HCT116 (cell line): ENCODE measurements at places on chromosomes 4 and X. TPM values are rescaled to one million over a fixed set of nuclear protein-coding genes. Genes with fewer than 3 reads are reported as not detected.

DNA sequence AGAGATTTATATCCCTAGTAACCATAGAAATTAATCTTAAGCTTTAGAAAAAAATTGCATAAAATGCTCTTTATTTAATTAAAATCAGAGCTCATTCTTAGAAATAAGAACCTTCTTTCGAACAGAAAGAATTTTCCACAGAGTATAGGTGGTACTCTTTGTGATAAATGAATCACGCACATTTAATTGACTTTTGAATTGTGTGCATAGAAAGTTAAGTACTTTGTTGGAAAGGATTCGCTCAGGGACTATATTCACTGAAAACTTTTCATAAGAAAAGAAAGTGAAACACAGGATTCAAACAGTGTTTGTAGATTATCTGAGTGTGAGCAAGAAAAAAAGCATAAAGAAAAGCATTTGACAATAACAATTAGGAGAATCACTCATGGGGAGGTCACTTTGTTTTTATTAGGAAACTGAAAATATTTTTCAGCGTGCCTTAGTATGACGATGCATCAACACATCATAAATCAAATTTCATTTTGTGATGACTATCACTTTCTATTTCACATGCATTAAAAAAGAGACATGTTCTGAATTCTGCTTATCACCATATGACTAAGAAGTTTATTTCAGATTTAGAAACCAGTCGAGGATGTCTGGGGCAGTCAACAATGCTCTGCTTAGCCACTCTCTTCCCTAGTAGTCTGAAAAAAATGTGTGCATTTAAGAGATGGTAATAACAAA lies 49.5 kb downstream of the STX18 start:
- no peak for DNase-seq

DNA sequence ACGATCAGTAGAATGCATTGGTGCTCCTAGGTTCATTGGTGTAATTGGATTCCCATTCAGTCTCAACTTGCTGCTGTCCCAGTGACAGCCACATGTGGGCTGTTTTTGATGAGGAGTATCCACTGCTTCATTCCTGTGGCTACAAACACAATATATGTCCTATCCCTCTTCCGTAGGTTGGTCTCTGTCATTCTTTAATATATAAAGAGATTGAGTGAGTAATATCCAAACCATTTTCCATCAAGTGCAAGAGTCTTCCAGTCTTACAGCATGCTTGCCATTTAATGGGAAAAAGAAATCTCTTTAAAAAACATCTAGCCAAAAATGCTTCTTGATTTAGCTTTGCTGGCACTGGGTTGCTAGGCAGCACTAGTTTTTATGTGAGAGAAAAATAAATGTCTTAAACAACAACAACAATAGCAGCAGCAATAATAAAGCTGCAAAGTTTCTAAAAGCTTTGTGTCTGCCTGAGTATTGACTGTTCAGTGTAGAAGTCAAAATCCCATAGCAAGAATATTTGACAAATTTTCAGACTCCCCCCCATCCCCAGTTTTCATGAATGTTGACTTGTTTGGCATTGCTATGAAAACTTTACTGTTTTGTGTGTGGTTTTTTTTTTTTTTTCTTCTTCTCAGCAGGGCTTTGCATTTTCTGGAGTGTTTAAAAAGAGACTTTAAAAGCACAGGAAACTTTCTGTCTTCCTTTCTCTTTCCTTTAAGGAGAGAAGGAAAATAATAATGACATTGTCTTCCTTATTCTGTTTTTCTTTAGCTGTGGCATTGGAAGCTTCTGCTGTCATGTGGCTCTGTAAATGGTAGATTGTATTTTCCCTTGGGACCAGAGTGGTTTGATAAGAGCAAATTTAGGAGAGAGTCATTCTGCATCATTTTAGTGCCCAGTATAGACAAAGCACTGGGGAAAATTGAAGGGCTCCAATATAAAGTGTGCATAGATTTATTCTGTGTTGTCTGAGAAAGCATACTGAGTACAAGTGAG lies 244.3 kb downstream of the ARHGAP10 start:
- DNase-seq: no peak

NAA11 gene
- not detected for total RNA-seq

DNA sequence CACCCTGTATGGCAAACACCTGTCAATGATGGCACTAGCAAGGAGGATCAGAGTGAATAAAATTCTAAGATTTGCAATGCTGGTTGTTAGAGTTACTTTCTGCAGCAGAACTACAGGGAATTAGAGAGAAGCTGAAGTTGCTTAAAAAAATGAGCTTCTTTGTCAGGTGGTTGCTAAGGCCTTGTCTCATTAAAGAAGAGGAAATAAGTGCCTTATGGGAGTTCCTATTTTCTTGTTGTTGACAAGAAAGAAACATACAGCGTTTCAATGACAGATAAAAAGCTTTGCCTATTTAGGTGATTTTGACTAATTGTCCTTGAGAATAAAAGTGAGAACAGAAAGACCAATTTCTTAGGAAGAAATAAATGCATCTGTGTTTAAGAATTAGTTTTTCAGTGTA lies 106.0 kb upstream of the ARHGAP24 start:
- no peak for DNase-seq

DNA sequence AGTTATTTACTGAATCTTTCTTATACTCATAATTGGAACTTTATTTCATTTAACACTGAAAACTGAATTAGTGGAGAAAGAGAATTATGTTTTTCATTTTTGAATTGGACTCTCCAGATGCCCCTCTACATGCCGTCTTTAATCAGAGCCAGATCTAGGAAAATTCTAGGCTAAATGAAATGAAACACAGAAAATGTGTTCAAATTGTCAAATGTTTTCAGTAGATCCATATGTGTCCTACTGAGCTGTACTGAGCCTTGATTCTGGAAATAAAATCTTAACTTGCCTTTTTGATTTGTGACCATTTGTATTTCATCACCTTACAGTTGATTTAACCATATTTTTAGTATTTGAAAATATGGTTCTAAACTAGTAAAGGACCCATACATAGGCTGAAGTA lies 64.0 kb upstream of the GK2 start:
- DNase-seq: no peak

- DNase-seq: no peak
These were observed 51.2 kb upstream of the SPANXN3 start for GRCh38 chrX:143568467-143568866.

GRCh38 chr4:35520059-35520458 lies 724.3 kb downstream of the ARAP2 start:
- DNase-seq: no peak
